ENCODE measurements at places on chromosomes 11 and 22.

DNA sequence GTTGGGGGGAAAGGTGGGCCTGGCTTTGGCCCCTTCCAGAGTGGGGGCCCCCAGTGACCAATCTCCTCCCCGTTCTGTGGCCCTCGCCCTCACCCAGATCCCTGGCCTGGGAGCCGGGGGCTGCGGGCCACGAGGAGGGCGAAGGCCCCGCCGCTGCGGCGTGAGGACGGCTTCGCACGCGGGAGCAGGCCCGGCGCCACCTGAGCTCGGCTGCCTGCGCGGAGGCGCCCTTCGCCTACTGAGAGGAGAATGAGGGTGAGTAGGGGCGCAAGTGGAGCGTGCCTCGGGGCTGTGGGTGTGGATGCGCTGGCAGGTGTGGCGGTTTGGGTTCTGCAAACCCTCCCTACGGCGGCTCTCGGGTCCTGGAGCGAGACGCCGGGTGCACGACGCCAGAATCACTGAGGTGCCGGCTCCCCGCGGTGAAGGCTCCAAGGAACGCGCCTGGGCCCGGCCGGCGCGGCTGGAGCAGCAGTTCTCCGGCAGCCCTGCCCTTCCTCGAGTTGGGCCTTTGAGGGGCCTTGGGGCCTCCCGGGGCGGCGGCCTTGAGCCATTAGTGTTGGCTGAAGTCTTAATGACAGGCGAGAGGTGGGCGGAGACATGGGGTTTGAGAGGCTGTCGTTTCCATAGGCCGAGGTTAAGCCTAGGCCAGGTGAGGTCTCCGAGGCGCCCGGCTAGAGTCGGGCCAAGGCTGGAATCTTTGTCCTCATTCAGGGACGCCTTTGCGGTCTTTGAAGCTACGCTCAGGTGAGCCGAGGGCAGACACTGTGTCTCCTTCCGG lies 65.3 kb downstream of the CTTN start:
- no peak for DNase-seq

DNA sequence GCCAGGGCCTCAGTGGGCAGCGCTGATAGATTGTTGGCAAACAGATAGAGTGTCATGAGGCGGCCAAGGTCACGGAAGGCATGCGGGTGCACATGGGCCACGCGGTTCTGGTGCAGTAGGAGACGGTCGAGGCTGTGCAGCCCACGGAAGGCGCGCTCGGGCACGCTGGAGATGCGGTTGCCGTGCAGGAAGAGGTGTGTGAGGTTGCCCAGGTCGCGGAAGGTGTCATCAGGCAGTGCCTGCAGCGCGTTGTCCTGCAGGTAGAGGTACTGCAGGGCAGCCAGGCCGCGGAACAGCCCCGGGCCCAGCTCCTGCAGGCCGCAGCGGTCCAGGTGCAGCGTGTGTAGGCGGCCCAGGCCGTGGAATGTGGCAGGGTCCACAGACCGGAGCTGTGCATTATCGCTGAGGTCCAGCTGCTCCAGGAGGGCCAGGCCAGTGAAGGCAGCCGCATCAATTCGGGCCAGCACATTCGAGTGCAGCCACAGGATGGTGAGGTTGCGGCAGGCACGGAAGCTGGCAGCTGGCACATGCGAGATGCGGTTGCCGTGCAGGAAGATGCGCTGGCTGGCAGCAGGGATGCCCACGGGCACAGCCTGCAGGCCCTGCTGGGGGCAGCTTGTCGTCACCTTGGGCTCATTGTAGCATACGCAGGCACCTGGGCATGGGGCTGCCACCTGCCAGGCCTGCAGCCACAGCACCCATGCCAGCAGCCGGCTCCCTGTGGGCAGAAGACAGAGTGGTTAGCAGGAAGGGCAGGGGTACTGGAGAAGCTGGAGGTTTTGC lies 25.5 kb downstream of the RTN4R start:
- DNase-seq: no peak

DNA sequence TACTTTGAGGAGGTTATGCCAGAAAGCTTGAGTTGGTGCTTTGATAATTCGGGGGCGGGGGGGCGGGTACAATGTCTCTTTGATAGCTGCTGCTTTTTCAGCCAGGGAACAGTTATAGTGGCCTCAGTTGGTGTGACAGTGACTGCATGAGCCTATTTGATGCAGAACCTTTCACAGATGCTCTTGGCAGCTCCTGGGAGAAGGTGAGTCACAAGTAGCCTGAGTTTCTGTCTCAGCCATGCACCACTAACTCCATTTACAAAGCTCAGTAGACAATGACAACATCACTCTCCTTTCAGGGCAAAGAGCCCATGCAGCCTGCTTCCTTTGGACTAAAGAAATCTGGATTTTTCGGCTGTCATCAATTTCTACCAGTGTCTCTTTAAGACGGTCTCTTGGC lies 42.1 kb upstream of the SEZ6L start:
- no peak for DNase-seq

- no peak for DNase-seq
Measured at GRCh38 chr11:76762867-76763572, 20.1 kb upstream of the TSKU start.

DNA sequence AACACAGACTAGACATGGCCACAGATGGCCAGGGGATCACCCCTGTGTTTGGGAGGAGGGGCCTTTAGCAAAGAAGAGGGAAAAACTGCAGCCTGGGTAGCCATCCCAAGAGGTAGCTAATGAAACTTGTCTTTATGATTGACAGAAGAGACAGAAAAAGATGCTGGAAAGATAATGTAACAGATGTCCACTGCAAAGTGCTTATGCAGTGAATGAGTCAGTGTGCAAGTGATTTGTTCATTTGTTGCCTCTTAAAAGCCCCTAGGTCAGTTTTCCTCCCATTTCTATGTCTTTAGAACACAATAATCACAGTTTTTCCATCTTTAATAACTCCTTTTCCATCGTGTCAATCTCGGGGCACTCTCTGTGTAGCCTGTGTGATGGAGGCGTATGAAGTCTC lies 57.2 kb downstream of the INSC start:
- no peak for DNase-seq

DNA sequence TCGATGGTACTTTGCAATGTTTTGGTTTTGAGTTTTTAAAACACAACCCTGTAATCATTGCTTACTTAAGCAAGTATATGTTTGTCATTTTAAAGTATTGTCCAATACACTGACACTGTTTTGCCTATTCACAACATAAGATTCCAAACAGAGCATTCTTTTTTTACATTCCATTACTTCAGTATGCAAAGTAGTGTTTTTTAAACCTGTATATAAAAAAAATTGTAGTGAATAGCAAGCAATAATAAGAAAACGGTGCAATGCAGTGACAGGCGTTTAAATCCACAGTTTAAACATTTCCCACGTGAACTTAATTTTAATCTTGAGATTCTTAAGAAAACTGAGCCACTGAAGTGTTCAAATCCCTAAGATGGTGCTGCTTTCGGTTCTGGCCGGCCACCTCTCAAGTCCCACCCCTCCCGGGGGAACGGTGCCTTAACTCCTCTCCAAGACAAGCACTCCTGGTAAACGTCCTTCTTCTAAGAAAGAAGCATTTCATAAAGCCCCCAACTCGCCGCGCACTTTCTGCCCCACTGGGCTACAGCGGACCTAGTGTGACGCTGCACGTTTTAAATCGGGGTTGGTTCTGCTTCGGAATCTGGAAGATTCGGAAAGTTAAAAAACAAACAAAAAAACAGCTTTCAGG lies 2.9 kb downstream of the PGR start:
- DNase-seq: peak; percentile 58

- no peak for DNase-seq
Measured at GRCh38 chr11:95247127-95247684, 16.2 kb upstream of the SESN3 start.

- DNase-seq: no peak
Measured at GRCh38 chr11:122163053-122163819, 47.2 kb upstream of the BLID start.

DNA sequence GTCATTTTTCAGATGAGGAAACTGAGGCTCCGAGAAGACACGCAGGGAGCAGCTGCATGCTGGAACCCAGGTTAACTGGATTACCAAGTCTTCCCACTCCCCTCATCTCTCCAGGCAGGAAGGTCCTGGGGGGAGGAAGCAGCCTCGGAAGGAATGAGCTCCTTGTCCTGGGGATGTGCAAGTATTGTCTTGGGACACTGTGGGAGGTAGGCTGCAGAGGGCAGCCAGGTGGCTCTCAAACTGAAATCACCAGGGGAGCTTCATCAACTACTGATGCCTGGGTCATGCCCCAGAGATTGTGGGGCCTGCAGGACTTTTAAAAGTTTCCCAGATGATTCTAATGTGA lies 7.6 kb downstream of the GDPD5 start:
- DNase-seq: peak; percentile 45

DNA sequence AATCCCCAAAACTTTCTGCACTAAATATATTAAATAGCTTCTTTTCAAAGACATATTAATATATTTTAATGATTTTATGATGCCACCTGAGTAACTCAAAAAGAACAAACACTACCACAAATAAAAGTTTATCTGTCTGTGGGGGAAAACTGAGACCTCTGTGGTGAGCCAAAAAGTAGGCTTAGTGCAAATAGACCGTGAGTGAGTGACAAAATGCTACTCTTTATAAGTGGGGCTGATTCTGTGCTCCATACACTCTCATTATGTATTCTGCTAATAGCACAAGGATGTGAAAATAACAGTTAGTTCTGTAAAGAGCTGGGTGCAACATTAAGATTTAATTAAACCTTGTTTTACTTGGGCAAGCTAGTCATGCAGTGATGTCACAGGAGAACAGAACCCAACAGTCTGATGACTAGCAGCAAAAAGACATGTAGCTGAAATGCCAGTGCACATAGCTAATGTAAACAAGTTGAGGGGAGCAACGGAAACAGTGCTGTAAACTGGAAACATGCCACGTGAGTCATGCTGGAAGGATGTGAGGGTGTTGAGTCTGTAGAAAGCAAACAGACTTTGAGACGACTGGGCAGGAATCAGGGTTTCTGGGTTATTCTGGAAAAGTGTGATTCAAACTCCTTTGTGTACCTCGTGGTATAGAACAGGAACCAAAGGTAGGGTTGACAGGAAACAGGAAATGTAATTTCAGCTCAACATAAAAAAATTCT lies 1130.4 kb downstream of the LRRC4C start:
- DNase-seq: no peak

DNA sequence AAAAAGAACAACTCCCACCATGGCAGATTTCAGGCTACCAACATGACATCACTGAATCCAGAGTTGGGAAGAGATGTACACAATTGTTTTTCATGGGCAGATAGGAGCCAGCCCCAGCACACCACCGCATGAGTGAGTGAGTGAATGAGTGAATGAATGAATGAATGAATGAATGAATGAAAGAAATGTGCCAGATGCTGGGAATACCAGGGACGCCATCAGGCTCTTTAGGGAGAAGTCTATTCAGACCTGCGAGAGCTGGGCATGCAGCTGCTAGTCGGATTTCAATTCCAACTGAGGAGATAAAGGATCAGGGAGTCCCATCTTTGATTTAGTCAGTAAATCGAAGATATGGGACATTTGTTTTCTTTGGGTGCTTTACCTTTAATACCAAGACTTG lies 15.3 kb upstream of the FAM83F start:
- no peak for DNase-seq

DNA sequence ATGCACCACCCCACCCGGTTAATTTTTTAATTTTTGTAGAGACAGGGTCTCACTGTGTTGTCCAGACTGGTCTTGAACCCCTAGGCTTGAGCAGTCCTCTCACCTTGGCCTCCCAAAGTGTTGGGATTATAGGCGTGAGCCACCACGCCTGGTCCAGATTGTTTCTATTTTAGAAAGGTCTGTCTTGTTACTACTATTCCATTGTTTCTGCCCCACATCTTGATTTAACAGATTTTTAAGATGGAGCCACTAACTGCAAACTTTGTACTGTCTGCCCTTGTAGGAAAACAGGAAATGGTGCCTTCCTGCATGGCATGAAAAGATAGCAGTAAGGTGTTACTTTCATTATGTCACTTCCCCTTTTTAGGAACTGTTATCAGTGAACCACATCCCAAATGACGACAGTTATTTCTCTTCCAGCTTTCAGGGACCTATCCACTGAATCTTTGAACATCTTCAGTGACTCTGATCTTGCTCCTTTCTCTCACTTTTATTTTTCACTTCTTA lies 23.2 kb downstream of the TAF1D start:
- DNase-seq: no peak

GRCh38 chr11:85042361-85042760 lies 584.8 kb downstream of the DLG2 start:
- DNase-seq: peak; percentile 50

- no peak for DNase-seq
Measured at GRCh38 chr22:41242396-41243117, 1.8 kb upstream of the CHADL start.

- peak; percentile 67 for DNase-seq
Measured at GRCh38 chr11:130070109-130070845, 583 bp downstream of the APLP2 start.

GRCh38 chr11:12808519-12808918 lies 134.3 kb downstream of the TEAD1 start:
- no peak for DNase-seq

GRCh38 chr22:49872347-49872746 lies 18.7 kb downstream of the ZBED4 start:
- no peak for DNase-seq

DNA sequence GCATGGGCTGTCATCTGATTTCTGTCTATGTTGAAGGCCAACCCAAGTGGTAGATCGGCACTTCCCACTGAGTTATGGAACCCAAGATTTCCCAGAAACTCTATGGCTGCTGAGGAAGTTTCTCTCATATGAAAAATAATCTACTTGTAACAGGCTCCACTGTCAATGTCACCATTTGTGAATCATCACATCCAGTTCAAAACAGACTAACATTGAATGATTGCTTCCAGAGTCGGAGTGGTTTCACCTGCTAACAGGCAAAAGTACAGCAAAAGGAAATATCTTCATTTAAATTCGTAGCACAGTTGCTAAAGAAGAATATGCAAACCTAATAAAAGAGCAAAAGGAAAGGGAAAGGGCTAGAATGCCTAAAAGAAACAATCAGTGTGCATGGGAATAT lies 12.8 kb downstream of the WT1 start:
- DNase-seq: no peak

DNA sequence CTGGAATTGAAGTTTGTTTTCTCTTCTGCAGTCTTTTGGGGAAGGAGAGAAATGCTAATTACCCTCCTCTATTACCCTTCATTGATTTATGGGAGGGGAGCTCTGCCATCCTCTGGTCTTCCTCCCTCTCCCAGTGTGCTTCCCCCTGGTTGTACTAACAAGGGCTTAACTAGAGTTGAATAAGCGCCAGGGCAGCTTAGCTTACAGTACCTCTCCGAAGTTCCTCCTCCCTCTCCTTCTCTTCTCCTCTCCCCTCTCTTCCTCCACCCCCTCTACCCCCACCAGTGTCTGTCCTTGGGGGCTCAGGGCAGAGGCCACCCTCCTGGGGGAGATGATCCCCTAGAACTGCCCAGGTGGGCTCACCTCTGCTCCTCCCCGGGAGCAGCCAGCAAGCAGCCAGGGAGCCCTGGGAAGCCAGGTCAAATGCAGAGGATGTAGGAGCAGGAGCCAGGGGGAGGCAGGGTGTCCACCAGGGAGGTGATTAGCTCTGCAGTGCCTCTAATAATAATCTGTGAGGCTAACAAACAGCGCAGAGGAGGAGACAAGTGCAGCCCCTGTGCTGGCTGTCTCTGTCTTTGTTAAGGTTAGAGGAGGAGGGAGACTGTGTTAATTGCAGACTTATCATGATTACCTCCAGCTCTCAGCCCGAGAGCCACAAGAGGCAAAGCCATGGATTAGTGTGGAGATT lies 191.6 kb upstream of the CADM1 start:
- peak; percentile 57 for DNase-seq
